ENCODE measurements at places on chromosomes 13 and 19.

GRCh38 chr13:95264225-95264624 lies 37.0 kb downstream of the ABCC4 start:
- no peak for DNase-seq

DNA sequence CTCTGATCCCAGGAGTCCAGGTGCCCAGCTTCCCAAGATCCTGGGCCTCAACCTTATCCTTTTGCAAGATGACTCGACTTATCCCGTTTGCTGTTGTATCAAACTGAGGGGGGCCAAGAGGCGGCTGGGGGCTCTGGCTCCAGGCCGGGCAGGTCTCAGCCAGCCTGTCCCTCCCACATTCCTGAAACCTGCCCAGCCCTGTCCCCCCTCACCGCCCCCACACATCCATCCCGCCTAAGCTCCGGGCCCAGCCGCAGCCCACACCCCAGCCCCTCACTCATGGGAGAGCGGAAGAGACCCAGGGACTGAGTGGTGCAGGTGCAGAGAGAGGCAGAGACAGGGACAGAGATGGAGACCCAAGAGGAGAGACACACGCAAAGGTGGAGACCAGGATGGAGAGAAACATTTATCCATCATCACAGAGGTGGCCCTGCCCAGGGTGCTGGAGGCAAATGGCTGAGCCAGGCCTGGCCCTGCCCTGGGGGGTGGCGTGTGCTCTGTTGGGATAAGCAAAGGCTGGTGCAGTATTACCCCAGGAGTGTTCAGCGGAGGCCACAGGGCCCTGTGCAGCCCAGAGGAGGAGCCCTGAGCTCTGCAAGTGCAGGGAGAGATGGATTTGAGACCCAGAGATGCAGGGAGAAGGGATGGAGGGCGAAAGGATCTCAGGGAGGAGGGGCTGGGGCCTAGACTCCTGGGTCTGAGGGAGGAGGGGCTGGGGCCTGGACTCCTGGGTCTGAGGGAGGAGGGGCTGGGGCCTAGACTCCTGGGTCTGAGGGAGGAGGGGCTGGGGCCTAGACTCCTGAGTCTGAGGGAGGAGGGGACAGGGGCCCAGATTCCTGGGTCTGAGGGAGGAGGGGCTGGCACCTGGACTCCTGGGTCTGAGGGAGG lies 1.6 kb downstream of the BCAM start:
- no peak for DNase-seq

DNA sequence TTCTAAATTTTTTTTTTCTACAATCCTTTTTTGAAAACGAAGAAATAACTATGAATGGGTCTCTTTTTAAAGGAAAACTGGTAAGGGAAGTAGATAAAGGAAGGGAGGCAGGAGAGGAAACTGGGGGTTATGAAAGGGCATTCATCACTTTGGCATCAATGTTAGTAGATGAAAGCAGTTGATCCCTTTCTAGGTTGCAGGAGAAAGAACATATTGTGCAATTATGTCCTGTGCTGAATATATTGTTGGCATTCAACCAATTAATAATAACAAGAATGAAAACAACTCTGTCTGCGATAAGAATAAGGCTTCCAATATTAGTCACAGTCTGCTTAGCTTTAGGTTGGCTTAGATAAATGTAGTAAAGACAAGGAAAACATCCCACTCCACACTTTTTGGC lies 796.8 kb upstream of the KLHL1 start:
- no peak for DNase-seq

GRCh38 chr13:64293923-64294322 lies 2878.3 kb upstream of the PCDH20 start:
- DNase-seq: no peak

DNA sequence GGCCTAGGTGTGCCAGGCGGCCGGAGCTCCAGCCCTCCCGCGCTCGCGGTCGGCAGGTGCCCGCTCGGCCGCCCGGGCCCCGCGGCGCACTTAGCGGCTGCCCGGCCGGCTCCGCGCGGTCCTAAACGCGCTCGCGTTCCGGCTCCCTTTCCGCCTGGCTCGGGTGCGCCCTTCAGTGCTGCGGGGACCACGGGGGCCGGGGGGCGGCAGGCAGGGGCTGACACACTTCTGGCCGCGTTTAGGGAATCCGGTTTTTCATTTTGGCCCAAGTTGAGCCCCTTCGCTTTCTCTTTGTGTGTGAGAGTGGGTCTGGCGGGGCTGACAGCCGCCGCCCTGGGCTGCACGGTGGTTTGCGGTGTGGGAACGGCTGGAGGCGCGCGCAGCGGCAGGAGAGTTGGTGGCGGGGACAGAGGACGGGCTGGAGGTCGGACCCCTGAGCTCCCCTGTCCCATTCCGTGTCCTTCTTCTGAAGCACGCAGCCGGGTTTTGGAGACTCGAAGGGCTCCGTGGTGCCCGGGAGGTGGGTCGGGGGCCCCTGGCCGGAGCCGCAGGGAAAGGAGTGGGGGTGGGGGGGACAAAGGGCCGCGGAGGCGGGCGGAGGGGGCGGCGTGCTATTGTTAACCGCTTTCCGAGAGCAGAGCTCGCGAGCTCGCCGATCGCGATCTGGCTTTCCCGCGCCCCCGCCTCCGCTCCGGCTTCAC lies 3.1 kb downstream of the FGF9 start:
- peak; percentile 62 for DNase-seq

DNA sequence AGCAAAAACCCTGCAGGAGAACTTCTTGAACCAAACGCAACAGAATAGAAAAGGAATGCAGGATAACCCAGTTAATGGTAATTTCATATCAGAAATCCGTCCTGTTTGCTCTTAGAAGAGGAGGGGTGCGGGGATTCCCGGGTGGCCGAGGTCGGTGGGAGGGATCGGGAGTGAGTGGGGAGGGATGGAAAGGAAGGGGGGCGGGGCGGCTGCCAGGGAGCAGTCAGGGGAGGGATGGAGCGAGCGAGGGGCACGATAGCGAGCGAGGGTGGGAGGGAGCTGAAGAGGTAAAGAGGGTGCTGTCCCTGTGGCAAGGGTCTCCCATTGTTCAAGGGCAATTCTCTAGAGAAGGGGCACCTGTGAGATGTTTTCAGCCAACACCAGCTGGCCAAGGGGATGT lies 26.5 kb downstream of the CD177 start:
- no peak for DNase-seq

GRCh38 chr13:21671620-21672286 lies 880 bp downstream of the FGF9 start:
- no peak for DNase-seq

- no peak for DNase-seq
Observed at GRCh38 chr13:95411428-95412040, 110.3 kb upstream of the ABCC4 start.

DNA sequence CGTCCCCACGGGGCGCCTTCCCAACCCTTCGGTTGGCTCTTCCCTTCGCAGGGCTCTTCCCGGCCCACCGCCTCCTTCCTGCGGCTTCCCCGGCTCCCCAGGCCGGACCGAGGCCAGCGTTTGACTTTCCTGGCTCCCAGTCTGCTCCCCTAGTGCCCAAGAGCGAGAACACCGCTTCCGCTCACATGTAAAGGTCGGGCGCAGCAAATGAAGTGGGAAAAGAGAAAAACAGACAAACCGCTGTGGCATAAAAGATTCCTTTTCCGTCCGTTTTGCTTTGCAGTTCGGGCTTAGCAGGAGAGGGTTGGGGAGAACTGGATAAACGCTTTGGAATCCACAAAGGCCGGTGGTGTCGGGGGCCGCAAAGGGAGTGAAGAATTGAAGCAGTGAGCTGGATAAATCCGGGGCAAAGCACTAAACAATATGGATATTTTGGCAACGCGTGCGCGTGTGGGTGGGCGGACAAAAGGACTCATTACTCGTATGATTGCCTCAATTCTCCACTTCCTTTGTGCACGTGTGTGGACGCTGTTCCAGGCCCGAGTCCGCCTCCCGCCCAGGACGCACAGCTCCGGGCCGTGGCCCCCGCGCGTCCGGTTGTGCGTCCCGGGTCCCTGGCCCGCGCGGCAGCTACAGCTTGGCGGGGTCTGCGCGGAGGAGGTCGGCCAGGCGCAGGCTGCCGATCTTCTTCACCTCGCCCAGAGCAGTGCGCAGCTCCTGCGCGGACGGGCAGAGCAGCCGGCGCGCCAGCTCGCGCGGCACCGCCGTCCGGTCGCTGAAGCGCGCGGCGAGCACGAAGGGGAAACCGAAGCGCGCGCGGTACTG lies 8.6 kb upstream of the CDX2 start:
- DNase-seq: no peak

- DNase-seq: no peak
Observed at GRCh38 chr19:49301866-49302252, 23.1 kb downstream of the SLC6A16 start.

DNA sequence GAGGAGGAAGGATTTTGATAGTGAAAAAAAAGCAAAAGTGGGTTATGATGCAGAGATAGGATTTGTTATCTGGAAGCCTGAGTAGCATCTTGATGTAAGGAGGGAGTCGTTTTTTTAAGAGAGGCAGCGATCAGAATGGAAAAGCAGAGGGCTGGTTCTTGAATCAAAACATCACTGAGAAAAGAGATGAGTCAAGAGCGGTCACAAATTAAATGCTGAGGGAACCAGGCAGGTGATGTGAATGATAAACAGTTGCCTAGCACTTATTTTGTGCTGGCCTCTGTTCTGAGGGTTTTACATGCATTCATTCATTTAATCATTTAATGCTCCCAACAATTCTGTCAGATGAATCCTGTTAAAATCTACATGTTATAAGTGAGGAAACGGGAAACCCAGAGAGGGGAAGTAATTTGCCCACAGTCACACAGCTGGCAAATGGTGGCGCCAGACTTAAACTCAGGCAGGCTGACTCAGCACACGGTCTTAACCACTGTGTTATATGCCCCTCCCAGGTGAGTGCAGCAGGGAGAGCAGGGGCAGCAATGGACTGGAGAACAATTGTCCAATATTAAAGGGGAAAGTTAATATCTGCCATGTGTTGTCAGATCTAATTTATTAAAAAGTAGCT lies 21.4 kb downstream of the SIGLECL1 start:
- no peak for DNase-seq

DNA sequence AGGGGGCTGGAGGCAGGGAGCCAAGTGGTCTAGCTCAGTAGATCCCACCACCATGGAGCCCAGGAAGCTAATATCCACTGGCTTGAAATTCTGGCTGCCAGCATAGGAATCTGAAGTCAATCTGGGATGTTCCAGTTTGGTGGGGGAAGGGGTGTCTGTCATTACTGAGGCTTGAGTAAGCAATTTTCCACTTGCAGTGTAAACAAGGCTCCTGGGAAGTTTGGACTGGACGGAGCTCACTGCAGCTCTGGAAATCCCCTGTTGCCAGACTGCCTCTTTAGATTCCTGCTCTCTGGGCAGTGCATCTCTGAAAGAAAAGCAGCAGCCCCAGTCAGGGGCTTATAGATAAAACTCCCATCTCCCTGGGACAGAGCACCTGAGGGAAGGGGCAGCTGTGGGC lies 349.2 kb upstream of the KLHL1 start:
- DNase-seq: no peak

DNA sequence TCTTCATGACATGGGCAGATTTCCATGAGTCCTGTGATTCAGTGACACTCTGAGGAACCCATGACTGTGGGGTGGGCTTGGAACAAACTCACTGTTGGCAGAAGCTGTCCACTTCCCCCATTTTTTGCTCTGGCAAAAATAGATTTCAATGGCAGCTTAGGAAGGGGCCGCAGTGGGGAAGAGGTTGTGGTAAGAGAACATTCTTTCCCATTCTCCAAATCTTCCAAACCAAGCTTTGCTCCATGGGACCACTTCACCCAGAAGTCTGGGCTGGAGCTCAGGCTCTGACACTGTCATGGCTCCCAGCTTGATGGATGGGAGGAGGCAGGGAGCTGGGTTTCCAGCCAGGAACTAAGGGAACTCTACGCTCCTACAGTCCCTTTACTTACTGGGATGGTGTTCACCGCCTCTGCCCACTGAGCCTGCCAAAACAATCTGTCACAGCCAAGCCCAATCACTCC lies 24.9 kb upstream of the MEDAG start:
- DNase-seq: peak; percentile 68

- DNase-seq: no peak
Observed at GRCh38 chr19:12952488-12953137, 4.4 kb downstream of the GADD45GIP1 start.

DNA sequence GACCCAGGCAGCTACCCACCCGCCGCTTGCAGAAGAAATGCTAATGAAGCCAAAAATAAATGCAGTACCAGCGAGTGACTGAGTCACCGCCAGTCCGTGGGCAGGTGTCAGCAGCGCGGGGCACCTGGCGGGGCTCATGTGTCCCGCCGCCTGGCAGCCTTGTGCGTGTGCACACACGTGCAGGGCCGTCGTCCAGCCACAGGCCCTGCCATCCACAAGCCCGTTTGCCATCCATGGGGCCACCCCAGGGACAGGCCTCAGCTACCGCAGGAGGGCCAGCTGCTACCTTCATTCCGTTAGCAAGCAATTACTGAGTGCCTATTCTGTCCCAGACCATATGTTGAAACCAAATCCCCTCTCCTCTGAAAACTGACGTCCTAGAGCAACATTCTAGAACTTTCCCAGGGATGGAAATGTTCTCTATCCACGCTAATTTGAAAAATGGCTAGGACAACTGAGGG lies 20.5 kb downstream of the NCAN start:
- peak; percentile 52 for DNase-seq

- DNase-seq: peak; percentile 82
Observed at GRCh38 chr13:51534041-51534817, 50.0 kb upstream of the WDFY2 start.

DNA sequence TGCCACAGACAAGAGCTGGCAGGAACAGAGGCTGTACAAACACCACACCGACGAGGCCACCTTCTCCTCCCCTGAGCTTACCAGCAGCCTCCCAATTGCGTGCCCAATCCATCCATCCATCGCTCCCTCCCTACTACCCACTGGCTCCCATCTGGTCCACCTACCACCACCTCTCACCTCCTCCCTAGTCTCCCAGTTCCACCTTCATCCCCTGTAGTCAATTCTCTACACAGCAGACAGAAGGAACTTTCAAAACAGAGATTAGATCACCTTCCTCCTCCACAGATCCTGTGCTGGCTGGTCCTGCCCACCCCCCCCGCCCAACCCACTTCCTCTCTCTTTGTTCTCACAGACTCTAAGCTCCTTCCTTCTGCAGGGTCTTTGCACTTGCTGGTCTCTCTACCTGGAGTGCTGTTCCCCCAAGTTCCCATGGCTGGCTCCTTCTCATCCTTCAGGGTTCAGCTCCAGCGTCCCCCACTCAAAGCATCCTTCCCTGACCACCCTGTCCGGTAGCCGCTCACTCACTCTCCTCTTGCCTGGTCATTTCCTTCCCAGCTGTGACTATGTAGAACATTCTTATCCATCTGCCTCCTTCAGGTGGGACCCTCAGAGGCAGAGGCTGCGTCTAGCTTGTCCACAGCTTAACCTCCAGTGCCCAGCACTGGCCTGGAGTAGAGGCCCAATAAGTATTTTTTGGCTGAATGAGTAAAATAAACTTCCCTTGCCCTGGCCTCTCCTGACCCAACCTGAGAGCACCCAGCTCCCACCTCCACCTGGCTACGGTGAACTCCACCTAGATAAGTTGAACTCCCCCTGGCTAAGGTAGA lies 23.0 kb downstream of the PIN1 start:
- no peak for DNase-seq

- no peak for DNase-seq
Observed at GRCh38 chr19:33040994-33041827, 23.5 kb downstream of the RHPN2 start.

- DNase-seq: no peak
Observed at GRCh38 chr13:20291037-20291436, 58.9 kb upstream of the GJB6 start.

- no peak for DNase-seq
Observed at GRCh38 chr13:67238277-67238859, 8.2 kb upstream of the PCDH9 start.

- no peak for DNase-seq
Observed at GRCh38 chr13:74550039-74550438, 415.8 kb upstream of the KLF12 start.

Data from right hindlimb (tissue), 1 donor.